Osteoblast (primary cell): ENCODE measurements at places on chromosomes 4 and X. TPM values are rescaled to one million over a fixed set of nuclear protein-coding genes. Genes with fewer than 3 reads are reported as not detected.
A peak's percentile ranks its signal among the peaks of the same experiment; 100 is the strongest.

The BEX1 gene
- total RNA-seq = 4.4 and 4.7 TPM in 2 replicates

The SNX25 gene
- total RNA-seq = 66.3 and 98.1 TPM in 2 replicates

GRCh38 chrX:136975684-136976470 is 57.9 kb downstream of the GPR101 start:
- H3K27ac ChIP-seq = no peak overlapping the region

DNA sequence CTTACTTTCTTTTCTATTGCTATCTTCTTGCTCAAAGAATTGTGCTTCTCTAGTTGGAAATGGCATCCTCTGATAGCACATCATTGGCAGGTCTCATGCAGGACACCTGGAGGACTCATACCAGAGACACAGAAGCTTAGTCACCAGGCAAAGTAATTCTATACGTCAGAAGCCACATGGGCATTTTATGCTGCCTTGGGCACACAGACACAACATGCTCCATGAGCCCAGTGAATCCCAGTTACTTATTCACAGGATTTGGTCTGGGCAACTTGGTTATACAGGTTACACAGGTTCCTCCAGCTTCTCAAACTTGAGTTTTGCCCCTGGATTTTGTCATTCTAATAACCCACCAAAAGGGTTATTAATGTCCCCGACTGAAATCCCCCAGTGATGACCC is 7.1 kb downstream of the RASSF6 start:
- no peak for DNase-seq
- peaks cover 4% of the 10 kb centered on the region for H3K4me1 ChIP-seq
- H3K36me3 ChIP-seq = no peaks in the 10 kb centered on the region
- H3K27me3 ChIP-seq = peaks cover 8% of the 10 kb centered on the region
- no peak overlapping the region for H3K27ac ChIP-seq
- no peak overlapping the region for H3K4me3 ChIP-seq

DNA sequence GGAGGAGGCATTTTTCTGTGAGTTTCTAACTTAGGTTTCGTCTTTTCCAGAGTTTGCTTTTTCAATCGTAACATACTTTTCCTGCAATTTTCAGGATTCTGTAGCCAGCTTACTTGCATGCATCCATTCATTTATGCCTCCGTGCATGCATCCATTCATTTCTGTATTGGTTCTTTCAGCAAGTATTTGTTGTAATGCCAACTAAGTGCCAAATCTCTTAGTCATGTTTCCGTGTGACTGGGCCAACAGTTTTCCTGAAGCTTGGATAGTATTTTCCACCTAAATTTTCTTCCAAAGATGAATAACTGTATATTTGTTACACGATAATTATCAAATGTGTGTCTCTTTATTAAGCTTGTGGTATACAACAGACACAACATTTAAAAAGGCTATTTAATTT is 41.5 kb downstream of the CBLL2 start:
- DNase-seq = no peak
- H3K4me3 ChIP-seq = no peak overlapping the region
- H3K36me3 ChIP-seq = no peaks in the 10 kb centered on the region

GRCh38 chr4:40750461-40751258 is 905 bp downstream of the NSUN7 start:
- H3K4me1 ChIP-seq = peaks cover 4% of the 10 kb centered on the region
- peak; percentile 55 for DNase-seq
- H3K36me3 ChIP-seq = no peaks in the 10 kb centered on the region
- no peak overlapping the region for H3K27ac ChIP-seq

The HEPH gene
- total RNA-seq = 63.0 and 64.5 TPM in 2 replicates

GRCh38 chr4:110540581-110540980 is 64.6 kb downstream of the ENPEP start:
- no peaks in the 10 kb centered on the region for H3K36me3 ChIP-seq
- no peak for DNase-seq
- H3K27ac ChIP-seq = no peak overlapping the region
- peaks cover 4% of the 10 kb centered on the region for H3K4me1 ChIP-seq

DNA sequence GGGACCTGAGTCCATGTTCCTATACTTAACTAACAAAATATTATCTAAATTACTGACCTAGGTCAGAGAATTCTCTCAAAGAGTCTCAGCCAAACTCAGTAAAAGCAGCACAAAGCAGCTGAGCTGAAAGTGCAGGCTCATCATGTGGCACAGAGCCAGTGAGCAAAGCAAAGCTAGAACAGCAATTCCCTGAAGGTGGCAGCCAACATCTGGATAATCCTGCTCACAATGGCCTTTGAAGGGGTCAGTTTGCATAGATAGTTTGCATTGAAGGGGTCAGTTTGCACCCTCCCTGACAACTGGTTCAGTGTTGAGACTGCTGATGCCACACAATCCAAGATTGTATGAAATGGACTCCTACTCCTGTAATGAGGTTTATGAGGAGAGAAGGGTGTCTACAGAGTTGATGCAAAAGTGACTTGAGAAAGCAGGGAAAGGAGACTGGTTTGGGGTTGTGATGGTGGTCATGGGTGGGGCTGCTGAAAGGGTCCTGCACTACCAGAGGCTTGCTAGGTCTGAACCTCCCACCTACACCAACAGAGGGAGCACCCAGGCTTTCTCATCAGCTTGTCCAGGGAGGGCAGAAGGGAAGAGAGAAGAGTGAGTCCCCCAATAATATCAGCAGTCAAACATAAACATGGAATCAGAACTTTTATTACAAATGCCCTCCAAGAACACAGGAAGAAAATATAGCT is 39.7 kb downstream of the TRIM61 start:
- no peak for DNase-seq
- no peaks in the 10 kb centered on the region for H3K27me3 ChIP-seq
- H3K4me1 ChIP-seq = no peaks in the 10 kb centered on the region

The SATL1 gene
- total RNA-seq = not detected in 2 replicates

DNA sequence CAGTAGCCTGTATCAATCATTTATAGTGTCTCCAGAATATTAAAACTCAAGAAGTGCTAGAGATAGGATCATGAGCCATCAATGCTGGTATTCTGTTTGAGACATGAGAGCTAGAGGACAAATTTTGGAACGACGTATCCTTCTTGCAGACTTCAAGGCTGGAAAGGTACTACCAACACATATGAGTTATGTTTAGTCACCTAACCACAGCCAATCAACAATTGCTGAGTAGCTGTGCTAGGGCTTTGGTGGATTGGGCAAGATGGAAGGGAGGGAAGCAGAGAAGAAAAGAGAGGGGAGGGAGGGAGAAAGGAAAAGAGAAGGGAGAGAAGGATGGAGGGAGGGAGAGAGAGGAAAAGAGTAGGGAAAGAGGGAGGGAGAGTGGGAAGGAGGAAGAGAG is 21.6 kb upstream of the RAI2 start:
- DNase-seq = no peak
- H3K36me3 ChIP-seq = no peaks in the 10 kb centered on the region
- peaks cover 4% of the 10 kb centered on the region for H3K27me3 ChIP-seq
- H3K27ac ChIP-seq = no peak overlapping the region

- H3K4me1 ChIP-seq = peaks cover 5% of the 10 kb centered on the region
- H3K27me3 ChIP-seq = no peaks in the 10 kb centered on the region
Measured at GRCh38 chrX:153029875-153030274, 26.4 kb upstream of the PNMA3 start.

The GLRA3 gene
- not detected in 2 replicates for total RNA-seq

DNA sequence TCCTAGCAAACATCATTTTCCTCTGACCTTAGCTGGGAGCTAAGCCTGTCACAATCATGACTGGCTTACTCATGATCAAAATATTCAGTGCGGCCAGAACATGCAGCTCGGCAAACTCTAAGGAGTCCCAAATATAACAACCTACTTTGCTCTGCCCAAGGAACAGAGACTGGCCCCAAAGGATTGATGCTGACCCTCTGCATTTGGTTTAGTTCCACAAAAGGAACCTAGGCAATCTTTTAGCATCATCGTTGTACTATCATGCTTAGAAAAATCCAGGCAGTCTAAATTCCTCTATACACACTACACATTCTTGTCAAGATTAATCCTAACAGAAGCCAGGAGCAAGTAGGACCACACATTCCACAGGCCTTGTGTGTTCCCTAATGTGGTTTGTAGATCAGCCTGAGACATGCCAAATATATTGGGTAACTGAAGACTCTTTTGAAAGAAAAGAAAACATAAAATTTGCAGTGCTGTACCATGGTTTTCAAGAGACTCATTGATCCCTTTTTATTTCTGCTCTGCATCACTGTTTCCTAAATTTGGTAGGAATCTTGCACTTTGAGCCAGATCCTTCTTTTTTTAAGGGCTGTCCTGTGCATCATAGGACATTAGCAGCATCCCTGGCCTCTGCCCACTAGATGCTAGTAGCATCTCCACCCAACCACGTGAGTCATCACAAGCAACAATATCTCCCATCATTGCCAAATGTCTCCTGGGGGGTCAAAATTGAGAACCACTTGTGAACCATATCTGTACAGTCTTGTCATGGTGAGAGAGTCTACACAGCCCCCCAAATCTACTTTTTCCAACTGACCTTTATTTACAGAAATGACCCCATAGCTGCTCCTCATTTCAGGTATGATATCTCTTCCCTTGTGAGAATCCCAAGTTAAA is 17.6 kb upstream of the CC2D2A start:
- H3K27ac ChIP-seq = peak overlapping the region; percentile 87
- H3K27me3 ChIP-seq = no peaks in the 10 kb centered on the region
- peak overlapping the region; percentile 17 for H3K4me3 ChIP-seq
- H3K36me3 ChIP-seq = no peaks in the 10 kb centered on the region
- H3K4me1 ChIP-seq = peaks cover 41% of the 10 kb centered on the region
- peak; percentile 84 for DNase-seq

GRCh38 chr4:187983746-187984145 is 11.8 kb upstream of the ZFP42 start:
- no peak for DNase-seq
- H3K27ac ChIP-seq = no peak overlapping the region
- no peaks in the 10 kb centered on the region for H3K27me3 ChIP-seq
- no peak overlapping the region for H3K4me3 ChIP-seq

The IQSEC2 gene
- total RNA-seq = 10.1 and 14.7 TPM in 2 replicates
